ENCODE measurements at places on chromosomes 7 and 10.

DNA sequence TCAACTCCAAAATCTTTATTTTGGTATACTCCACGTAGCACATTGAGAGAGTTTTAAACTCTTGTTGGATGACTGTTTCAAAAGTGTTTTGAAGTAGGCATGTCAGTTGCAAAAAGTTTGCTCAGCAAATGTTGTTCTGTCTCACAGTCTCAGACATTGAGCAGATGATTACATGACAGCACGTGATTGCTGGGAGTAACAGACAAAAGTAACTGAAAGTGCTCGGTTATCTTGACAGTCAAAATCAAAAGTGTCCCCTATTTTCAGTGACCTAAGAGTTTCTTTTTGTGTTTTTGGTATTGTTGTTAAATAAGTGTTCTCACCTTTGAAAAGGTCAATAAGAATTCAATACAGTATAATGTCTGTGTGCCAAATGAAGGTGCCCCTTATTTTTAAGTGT, 84.3 kb downstream of the CFTR start:
- no peak for DNase-seq

GRCh38 chr7:23476286-23477156, 6.2 kb upstream of the IGF2BP3 start:
- no peak for DNase-seq

- DNase-seq = no peak
Observed at GRCh38 chr7:133186060-133186459, 66.8 kb upstream of the EXOC4 start.

GRCh38 chr10:103428989-103429643, 23.1 kb downstream of the CALHM2 start:
- DNase-seq = no peak

GRCh38 chr7:84248843-84249242, 54.3 kb upstream of the SEMA3A start:
- no peak for DNase-seq

GRCh38 chr7:86942081-86942480, 117.4 kb downstream of the ELAPOR2 start:
- DNase-seq = no peak

DNA sequence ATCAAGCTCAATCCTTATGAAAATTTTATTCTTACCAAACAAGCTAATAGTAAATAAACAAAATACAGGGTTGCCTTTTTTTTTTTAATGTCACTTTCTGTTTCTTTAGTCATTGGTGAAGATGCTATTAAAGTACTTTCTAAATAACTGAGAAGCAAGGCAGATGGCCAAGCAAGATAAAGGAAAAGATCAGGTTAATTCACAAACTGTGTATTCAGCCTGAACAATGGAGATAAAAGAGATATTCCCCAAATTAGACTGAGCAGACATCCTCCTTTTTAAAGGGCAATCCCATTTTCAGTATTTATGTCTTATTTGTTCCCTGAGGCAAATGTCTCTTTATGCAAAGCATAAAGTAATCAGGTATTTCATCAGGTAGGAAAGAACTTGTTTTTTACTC, 23.1 kb upstream of the XRCC2 start:
- no peak for DNase-seq

- no peak for DNase-seq
Observed at GRCh38 chr7:102376964-102377466, 19.1 kb upstream of the PRKRIP1 start.

GRCh38 chr7:135971366-135971725, 5.8 kb downstream of the MTPN start:
- no peak for DNase-seq

- DNase-seq = no peak
Observed at GRCh38 chr7:142838461-142839213, 16.2 kb upstream of the EPHB6 start.

- no peak for DNase-seq
Observed at GRCh38 chr7:149004405-149005370, 23.6 kb downstream of the PDIA4 start.

DNA sequence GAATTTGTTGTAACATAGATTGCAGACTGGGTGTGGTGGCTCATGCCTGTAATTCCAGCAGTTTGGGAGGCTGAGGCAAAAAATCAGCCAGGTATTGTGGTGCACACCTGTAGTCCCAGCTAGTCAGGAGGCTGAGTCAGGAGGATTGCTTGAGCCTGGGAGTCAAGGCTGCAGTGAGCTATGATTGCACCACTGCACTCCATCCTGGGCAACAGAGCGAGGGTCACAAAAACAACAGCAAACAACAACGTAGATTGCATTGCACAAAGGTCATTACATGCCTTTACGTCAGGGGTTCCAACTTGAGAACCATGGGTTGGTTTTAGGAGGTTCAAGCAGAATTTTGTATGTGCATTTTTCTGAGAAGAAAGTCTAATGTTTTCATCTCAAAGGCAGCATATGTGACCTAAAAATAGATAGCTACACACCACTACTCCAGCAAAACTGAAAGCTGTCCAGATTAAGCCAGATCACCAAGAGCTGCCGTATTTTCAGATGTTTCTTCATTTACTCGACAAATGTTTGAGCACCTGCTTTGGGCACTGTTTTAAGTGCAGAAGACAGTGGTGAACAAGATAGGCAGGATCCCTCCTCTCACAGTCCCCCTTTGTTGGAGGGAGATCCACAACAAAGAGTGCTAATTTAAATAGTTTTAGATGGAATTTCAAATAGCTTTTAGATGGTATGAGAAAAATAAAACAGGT, 28.3 kb upstream of the CYP26C1 start:
- no peak for DNase-seq

DNA sequence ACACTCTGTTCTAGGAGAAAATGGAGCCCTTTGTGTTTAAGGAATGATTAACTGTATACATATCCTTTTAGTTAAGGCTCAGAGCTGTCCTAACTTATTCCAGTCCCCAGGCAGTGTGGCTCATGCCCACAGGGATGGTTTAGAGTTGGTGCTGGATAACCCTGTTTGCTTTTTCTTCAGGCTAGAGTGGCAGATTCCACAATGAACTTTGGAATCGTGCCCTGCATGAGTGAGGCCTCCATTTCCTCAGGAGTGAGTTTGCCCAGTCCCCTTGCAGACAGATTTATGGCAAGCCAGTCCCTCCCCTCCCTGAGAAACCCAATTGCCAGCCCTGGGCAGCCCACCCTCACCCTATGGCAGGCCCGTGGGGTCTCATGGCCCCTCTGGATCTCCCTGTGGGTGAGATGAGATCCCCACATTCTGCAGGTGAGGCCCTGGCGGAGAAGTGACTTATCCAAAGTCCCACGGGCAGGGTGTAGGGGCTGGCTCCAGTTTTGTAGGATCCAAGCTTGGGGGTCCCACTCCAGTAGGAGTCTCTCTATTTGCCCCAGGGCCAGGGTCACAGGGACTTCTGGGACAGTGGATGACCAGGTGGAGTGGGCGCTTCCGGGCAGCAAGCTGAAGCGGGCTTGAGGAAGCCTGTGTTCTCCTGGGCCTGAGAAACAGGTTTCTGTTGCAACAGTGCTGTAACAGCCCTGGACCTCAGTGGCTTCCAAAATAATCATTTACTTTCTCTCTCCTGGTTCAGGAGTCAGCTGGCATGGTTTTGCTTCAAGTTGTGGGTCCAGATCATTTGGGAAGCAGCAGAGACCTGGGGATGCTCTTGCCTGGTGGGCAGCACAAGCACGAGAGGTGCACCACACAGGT, 9.0 kb upstream of the COMTD1 start:
- no peak for DNase-seq

DNA sequence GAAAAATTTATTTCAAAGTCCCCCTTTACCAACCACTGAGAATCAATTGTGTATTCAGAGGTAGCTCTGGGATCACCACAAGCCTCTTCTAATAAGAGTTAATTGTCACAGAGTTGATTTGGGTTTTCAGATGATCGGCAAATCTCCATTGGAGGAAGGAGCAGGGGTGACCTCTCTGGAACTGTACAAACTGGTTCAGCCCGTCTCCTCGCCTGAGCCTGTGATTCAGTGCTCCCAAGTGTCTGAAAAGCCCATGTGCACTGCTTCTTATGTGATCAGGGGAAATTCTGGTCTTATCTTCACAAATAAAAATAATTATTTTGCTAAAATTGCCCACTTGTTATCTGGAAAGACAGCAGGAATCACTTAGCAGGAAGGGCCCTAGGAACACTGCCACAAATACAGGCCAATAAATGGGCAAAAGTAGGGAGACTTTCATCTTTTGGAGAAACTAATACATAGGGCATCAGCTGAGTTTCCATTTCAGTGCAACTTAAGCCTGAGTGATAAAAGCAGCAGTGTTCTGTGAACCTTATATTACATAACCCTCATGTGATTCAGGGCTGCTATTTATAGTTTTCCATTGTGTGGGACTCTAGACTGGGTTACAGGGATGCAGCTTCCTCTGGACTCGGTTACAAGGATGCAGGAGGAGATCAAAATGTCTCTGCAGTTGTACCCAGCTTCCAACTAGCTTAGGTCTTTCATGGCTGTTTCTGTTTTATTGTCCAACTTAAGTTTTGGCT, 32.3 kb downstream of the CDK1 start:
- peak; percentile 25 for DNase-seq

- DNase-seq = no peak
Observed at GRCh38 chr7:153504288-153505075, 547.7 kb upstream of the DPP6 start.

- no peak for DNase-seq
Observed at GRCh38 chr7:85475071-85475470, 288.2 kb upstream of the SEMA3D start.

- DNase-seq = no peak
Observed at GRCh38 chr10:43735907-43736306, 87.2 kb upstream of the ZNF32 start.

DNA sequence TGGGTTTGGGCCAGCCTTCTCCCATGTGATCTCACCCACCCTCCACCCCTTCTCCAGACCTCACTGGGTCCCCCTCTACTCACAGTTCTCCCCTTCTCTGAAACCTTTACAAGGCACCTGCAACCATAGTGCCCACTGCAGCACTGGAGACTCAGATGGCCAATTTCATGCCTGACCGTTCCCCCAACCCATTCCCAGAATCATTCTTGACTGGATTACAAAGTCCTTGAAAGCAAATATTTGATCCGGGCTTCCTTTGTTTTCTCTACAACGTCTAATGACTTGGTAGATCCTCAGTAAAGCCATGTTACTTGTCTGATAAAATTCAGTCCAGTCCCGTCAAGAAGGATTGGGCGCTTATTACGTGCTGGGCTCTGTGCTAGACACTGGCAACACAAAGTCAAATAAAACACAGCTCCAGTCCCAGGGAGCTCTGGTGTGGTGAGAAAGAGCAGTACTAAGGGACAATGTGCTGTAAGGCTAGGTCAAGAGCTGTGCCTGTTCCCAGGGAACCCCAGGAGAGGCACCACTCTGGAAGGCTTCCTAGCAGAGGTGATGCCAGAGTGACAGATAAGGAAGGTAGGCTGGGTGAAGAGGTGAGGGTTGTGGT, 36.5 kb downstream of the SH3PXD2A start:
- no peak for DNase-seq

GRCh38 chr7:101948650-101949049, 131.2 kb downstream of the CUX1 start:
- no peak for DNase-seq

DNA sequence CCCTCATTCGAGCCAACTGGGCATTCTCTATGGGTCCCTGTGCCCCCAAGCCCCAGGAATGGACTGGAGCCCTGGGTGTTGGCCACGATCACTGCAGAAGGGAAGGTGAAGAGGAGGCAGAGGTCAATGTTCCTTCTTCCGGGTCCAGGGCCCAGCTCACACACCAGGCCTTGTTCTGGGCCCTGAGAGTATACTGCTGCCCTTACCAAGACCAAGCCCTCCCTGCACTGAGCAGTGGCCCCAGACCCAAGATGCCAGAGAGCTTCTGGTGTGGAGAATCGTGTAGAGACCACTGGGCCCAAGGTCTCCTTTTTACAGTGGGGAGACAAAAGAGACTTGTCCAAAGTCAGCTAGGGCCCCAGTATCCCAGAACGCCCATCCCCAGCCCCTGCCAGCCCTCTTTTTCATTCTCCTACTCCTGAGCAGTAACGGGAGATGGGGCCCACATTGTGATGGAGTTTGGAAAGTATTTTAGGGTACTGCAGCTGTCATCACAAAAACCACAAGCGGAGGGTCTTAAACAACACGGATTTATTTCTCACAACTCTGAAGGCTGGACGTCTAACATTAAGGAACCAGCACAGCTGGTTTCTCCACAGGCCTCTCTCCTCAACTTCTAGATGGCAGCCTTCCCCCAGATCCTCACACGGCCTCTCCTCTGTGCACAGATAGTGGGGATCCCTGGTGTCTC, 79.4 kb downstream of the PDGFA start:
- DNase-seq = no peak

GRCh38 chr7:121078701-121079227, 90.3 kb downstream of the CPED1 start:
- no peak for DNase-seq

GRCh38 chr10:8389630-8390029, 335.1 kb downstream of the GATA3 start:
- DNase-seq = no peak
